ENCODE measurements at places on chromosomes 16 and 17.

GRCh38 chr17:56884483-56885311 is 29.2 kb downstream of the TRIM25 start:
- no peak for DNase-seq

GRCh38 chr16:15643048-15643945 is at the start of gene MARF1:
MARF1 (minus strand) TSS chr16:15643154; CDS start chr16:15639233, 3,921 bp downstream.
- no peak for DNase-seq

DNA sequence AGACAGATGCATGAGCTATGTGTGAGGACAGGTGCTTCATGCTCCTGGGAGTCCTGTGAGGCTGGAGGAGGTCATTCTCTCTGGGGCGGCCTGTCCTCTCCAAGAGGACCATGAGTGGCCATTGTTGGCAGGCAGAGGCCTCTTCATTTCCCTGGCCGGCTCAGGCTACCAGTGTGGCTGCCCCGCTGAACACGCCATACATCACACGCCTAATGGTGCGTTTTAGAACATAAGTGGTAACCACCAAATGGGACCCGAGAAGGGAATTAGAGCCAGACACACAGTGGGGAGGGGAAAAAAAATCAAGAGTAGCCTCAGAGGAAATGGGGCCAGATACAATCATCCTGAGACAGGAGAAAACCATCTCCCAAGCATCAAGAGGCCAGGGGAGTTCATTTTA is 140.0 kb downstream of the SPACA3 start:
- DNase-seq: no peak

GRCh38 chr17:82273327-82274133 is at the start of gene CSNK1D:
CSNK1D (minus strand) TSS chr17:82273700; CDS start chr17:82273381, 319 bp downstream.
- no peak for DNase-seq

DNA sequence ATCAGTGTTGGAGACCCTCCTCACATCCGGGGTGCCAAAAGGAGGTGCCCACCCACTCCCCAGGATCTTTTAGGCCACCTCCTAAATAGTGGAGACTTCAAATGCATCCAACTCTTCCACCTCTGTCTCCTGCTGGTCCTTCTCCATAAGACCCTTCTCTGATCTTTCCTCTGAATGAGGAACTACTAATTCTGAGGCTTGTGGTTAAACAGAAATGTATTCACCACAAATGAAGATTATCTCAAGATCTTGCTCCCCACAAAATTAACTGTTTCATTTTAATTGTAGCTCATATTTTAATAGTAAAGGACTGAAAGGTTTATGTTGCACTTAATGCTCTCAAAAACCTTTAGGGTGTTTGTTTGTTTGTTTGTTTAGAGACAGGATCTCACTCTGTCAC is 34.1 kb downstream of the TLE7 start:
- no peak for DNase-seq

GRCh38 chr17:43389046-43389947 is 9.5 kb upstream of the ARL4D start:
- DNase-seq: peak; percentile 53

- DNase-seq: no peak
Measured at GRCh38 chr16:51868631-51869030, 678.3 kb downstream of the TOX3 start.

DNA sequence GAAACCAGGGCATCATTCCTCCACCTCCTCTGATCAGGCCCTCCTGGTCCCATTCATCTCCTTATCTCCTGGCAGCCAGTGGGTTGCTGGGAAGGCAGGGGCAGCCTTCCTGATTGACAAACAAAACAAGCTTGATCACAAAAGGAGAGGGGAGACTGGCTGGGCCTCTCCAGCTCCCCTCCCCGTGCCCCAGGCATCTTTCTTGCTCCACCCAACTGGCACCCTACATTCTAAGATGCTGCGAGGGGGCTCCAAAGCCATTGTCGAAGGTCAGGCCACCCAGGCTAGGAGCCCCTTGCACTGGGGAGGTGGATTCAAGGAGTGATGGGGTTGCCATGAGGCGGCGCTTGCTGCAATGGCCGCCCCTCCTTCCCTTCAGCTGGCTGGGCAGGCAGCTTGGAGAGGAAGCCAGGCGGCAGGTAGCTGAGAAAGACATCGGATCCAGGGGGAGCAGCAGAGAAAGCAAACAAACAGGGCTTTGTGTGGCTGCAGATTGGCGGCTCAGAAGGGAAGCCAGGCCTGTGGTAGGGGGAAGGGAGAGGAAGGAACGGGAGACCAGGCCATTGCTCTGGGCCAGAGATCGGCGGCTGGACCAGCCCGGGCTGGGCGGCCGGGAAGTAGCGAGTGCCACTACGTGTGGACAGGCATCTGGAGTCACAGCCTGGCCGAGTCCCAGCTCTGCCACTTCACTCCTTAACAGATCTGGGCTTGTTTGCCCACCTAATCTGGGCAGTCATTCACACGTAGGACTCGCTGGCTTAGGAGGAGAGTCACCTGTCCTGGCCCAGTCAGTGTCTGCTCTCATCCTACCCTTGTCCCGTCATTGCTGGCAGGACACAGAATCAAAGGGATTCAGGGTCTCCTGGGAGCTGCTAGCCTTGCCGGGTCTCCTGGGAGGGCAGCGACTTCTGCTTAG is 12.3 kb downstream of the RAI1 start:
- no peak for DNase-seq

DNA sequence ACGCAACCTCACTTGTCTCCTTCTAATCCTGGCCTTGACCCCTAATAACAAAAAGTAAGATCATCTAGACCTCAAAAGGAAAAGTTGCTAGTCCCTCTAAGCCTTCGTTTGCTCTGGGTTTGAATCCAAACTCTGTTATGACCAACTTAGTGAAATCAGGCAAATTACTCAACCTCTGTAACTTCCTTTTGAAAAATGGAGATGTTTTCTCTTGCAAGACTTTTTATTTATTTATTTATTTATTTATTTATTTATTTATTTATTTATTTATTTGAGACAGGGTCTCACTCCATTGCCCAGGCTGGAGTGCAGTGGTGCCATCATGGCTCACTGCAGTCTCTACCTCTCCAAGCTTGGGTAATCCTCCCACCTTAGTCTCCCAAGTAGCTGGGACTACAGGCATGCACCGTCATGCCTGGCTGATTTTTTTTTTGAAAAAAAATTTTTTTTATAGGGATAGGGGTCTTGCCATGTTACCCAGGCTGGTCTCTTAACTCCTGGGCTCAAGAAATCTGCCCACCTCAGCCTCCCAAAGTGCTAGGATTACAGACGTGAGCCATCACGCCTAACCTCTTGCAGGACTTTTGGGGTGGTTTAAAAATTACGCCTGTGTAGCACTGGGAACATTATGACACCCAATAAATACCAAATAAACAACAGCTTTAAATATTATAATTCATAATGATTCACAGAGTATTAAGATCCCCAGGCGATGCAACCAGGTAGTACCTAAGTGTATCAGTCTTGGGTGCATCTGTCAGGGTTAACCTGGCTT is 63.4 kb downstream of the PITPNC1 start:
- no peak for DNase-seq

- no peak for DNase-seq
Measured at GRCh38 chr17:62963296-62963695, 2.7 kb upstream of the TANC2 start.

DNA sequence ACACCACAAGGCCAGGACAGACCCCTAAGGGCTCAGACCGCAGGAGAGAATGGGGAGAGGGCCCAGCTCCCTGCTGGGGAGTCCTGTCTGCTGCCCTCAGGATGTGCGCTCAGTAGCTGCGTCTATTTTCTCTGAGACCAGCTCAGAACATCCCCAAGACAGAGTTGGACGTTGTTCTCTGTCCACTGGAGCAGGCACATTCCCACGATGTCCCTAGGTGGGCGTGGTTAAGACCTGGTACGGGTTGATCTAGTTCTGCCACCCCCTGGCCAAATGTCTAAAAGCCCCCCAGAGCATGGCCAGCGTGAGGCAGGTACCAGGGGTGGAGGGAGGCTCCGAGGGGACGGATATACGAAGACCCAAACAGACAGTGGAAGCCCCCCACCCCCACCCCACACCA is 842 bp upstream of the CALB2 start:
- DNase-seq: no peak

DNA sequence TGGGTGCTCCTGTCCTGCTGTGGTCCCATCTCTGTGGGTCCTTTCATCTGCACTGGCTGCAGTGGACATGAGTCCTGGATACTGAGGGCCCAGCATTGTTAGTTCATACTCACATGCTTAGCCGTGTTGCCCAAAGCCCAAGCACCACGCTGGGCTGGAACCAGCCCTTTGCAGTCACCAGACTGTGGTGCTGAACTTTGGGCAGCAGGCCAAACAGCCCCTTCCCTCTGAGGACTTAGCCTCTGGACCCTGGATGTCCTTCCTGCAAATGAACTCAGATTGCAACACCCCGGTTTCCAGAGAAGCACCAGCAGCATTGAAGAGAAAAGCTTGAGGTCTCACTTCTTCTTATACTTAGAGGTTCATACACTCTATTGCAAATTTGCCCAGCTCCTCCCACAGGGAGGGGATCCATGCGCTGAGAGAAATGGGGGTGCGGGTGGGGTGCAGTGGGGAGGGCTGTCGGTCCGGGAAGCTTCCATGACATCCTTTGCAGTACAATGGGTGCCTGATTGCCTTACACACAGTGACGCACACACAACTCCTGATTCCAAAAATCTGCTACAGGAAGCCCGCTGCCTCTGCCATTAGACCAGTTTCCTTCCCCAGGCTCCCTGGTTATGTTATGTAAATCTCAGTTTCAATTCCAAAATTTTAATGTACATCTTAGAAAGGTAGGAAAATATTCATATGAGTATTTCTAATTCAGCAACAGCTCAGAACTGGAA is 65.8 kb downstream of the RGS9 start:
- no peak for DNase-seq

- DNase-seq: no peak
Measured at GRCh38 chr17:49101054-49101534, 31.5 kb upstream of the B4GALNT2 start.

DNA sequence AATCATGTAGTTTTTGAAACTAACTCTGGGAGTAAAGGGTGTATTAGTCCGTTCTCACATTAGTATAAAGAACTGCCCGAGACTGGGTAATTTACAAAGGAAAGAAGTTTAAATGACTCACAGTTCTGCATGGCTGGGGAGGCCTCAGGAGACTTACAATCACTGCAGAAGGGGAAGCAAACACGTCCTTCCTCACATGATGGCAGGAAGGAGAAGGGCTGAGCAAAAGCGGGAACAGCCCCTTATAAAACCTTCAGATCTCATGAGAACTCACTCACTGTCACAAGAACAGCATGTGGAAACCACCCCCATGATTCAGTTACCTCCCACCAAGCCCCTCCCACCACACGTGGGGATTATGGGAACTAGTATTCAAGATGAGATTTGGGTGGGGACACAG is 256.5 kb upstream of the TNRC6C start:
- DNase-seq: no peak

- no peak for DNase-seq
Measured at GRCh38 chr16:11175106-11175786, 80.8 kb downstream of the SOCS1 start.

DNA sequence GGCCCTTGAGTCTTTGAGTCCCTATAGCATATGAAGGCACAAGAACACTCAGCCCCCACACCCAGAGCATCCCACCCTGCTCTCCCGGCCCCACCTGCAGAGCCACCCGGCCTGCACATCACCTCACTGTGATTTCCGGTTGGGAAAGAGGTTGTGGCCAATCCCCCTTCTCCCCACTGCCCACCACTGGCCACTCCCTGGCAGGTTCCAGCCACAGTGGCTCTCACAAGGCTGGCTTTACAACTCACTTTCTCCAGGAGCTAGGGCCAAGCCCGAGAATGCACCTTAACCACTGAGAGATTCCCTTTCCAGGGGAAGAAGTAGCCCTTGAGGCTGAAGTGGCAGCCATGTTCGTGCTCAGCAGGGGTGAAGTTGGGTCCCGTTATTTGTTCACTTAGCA is 123.9 kb downstream of the C16orf78 start:
- no peak for DNase-seq

GRCh38 chr17:21177854-21178600 is 35.9 kb downstream of the TMEM11 start:
- no peak for DNase-seq

DNA sequence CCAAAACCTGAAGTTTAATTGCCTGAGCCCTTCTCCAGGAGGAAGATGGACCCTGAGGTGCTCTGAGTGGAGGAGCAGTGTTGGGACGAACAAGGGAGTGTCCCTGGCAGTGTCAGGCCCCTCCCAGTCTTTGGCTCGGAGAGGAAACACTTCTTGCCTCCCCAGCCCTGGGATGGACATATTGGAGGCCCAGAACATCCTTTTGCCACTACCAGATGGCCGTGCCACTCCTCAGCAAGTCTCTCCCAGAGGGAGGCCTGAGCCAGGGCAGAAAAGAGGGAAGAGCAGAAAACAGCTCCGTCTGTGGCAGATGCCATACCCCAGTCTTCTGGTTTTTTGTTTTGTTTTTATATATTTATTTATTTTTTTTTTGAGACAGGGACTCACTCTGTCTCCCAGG is 91.5 kb upstream of the CRHR1 start:
- no peak for DNase-seq

- DNase-seq: no peak
Measured at GRCh38 chr17:1590029-1590746, 27.6 kb upstream of the PITPNA start.

DNA sequence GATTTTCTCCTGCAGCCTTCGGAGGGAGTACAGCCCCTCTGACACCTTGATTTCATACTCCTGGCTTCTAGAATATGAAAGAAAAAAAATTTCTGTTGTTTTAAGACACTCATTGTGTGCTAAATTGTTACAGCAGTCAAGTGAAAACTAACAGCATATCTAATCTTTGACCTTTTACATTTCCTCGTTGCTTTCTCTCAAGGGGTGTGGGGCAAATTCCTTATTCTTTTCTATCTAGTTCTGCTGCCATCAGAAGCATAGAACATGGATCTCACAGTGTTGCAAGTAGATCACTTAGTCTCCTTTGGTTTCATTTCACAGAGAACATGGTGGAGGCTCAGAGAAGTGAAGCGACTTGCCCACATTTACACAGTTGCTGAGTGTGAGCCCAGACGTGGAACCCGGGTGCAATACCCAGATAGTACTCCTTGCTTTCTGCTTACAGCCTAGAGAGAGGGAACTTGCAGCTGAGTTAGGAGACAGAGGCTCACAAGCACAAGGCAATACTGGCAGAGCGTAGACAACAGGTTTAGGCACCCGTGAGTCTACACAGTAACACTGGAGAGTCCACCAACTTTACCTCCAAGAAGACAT is 28.7 kb upstream of the MMD start:
- DNase-seq: no peak

DNA sequence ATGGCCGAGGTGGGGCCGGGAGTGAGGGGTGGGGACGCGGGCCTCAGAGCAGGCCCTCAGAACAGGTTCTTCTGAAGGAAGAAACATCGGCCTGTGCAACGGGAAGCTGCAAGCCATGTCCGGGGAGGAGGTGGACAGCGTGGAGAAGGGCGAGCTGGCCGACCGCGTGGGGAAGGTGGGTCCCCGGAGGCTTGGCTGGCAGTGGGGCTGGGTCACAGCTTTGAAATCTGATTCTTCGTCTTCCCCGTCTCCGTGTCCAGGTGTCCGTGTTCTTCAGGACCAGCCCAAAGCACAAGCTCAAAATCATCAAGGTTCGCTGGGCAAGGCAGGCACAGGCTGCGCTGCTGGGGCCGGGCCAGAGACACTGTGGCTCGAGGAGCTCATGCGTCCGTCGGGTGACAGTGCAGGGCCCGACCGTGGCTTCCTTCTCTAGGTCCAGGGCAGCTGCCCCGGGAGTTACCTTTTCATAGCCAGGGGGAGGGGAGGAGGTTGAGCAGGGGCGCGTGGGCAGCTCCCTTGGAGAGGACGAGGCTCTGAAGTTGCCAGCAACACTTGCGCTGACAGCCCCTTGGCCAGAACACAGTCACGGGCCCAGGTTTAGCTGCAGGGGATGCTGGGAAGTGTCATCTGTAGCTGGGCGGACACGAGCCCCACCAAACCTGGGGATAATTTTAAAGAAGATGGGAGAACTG is 51.3 kb downstream of the MEAK7 start:
- DNase-seq: no peak

GRCh38 chr17:76872874-76873221 is 4.6 kb downstream of the MGAT5B start:
- no peak for DNase-seq
